Memory B cell (primary cell): ENCODE measurements at places on chromosomes 6 and 20.

GRCh38 chr6:14166839-14167238 is 49.3 kb downstream of the CD83 start:
- H3K36me3 ChIP-seq = peaks cover 22% of the 10 kb centered on the region
- no peaks in the 10 kb centered on the region for H3K4me1 ChIP-seq
- H3K27me3 ChIP-seq = no peaks in the 10 kb centered on the region
- no peak overlapping the region for H3K27ac ChIP-seq
- no peak for DNase-seq

DNA sequence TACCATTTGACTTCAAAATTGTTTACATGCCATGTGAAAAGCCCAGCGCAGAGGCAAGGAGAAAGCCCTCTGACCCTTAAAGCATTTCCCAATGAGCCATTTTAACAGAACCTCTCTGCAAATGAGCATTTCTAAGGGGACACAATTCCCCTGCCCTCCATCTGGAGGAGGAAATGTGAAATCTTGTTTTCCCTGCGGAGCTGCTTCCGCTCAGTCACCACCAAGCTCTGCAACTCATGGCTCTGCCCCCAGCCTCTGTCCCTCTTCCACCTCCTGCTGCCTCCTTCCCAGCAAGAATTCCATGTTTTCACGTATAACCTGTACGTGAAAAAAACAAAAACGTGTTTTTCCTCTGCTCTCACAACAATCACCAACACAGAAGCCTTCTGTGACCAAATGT is 12.3 kb downstream of the RIN2 start:
- no peak for DNase-seq
- peaks cover 24% of the 10 kb centered on the region for H3K27me3 ChIP-seq
- no peaks in the 10 kb centered on the region for H3K36me3 ChIP-seq
- peaks cover 6% of the 10 kb centered on the region for H3K4me1 ChIP-seq
- H3K27ac ChIP-seq = no peak overlapping the region
- no peak overlapping the region for H3K4me3 ChIP-seq

DNA sequence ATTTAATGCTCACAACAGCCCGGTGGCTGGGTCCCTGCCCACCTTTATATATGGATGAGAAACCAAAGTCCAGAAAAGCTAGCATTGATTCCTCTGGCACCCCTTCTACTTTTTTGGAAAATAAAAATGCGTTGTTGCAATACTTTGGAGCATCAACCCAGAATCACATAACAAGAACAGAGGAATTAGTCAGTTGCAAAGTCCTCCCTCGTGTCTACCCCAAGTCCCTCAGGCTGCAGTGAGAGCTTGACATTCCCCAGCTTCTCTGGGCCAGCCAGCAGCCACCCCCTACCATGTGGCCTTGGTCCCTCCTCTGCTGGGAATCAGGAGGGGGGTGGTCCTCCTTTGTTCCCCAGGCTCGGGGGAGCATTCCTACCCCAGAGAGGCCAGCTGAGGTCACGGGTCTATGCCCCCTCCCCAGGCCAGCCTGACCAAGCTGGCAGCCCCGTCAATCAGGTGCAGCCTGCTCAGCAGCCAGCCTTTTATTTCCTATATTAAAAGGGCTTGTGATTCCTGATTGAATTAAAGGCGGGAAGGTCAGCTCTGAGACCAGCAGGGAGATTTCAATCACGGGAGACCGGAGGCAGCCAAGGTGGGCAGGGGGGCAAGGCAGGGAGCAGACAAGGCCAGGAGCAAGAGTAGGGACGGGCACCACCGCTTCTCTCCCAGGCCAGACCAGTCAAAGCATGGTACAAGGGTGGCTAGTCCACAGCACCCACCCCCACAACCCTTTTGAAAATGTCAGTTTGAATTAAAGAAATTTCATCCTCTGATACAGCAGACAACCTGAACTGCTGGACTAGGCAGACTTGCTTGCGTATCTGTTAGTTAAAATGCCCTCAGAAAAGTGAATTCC is 158.9 kb downstream of the MRPL14 start:
- no peaks in the 10 kb centered on the region for H3K4me1 ChIP-seq
- peaks cover 13% of the 10 kb centered on the region for H3K27me3 ChIP-seq
- no peaks in the 10 kb centered on the region for H3K36me3 ChIP-seq
- no peak overlapping the region for H3K27ac ChIP-seq
- no peak overlapping the region for H3K4me3 ChIP-seq

DNA sequence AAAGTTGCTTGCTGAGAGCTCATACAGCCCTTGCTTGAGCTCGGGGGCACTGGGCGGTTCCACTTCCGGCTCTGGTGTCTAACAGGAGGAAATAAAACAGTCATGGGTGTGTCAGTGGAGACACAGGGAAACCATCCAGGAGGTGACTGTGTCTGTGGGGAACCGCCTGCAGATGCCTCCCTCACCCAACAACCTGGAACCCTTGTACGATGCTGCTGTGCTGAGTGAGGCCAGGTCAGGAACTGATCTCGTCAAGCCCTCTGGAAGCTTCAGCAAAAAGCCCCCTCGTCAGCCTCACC is 15.5 kb downstream of the TXNDC5 start:
- H3K4me1 ChIP-seq = peaks cover 13% of the 10 kb centered on the region
- peaks cover 40% of the 10 kb centered on the region for H3K36me3 ChIP-seq
- H3K27me3 ChIP-seq = no peaks in the 10 kb centered on the region
- no peak for DNase-seq

GRCh38 chr6:46704562-46704961 is 16.9 kb downstream of the TDRD6 start:
- peaks cover 5% of the 10 kb centered on the region for H3K27me3 ChIP-seq
- H3K4me1 ChIP-seq = no peaks in the 10 kb centered on the region
- H3K27ac ChIP-seq = no peak overlapping the region
- no peaks in the 10 kb centered on the region for H3K36me3 ChIP-seq

GRCh38 chr6:114162691-114163347 is 180.0 kb downstream of the HS3ST5 start:
- H3K4me1 ChIP-seq = no peaks in the 10 kb centered on the region
- DNase-seq = no peak
- H3K27ac ChIP-seq = no peak overlapping the region
- H3K4me3 ChIP-seq = no peak overlapping the region
- no peaks in the 10 kb centered on the region for H3K36me3 ChIP-seq
- H3K27me3 ChIP-seq = peaks cover 3% of the 10 kb centered on the region

DNA sequence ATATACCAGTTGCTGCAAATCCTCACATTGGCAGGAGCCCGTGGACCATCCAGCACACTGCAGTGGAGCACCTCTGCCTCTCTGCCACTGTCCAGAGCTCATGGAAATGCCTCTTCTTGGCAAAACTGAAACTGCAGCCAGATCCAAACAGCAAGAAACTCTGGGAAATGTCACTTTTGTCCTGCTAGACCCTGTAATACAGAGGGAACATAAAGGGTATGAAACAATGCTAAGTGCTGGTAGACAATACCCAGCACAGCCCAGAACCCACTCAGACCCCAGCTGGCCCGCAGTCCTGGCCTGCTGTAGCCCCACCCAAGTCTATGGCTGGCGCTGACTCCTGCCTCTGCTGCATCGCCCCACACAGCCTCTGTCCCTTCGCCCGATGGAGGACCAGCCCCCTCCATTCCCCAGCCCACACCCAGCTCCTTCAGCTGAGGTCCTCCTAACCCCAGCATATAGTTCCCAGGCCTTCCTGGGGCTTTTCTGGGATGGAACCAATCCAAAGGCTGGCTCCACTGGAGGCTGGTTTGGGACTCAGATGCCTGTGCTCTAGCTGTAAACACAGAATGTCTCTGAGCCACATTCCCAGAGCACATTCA is 242.5 kb downstream of the LRFN2 start:
- peaks cover 5% of the 10 kb centered on the region for H3K27me3 ChIP-seq
- H3K36me3 ChIP-seq = no peaks in the 10 kb centered on the region
- H3K4me1 ChIP-seq = no peaks in the 10 kb centered on the region
- no peak overlapping the region for H3K4me3 ChIP-seq
- no peak overlapping the region for H3K27ac ChIP-seq
- no peak for DNase-seq

GRCh38 chr20:1469925-1470571 is 3.4 kb upstream of the NSFL1C start:
- H3K4me3 ChIP-seq = no peak overlapping the region
- no peak for DNase-seq
- H3K27me3 ChIP-seq = no peaks in the 10 kb centered on the region
- peaks cover 41% of the 10 kb centered on the region for H3K4me1 ChIP-seq

DNA sequence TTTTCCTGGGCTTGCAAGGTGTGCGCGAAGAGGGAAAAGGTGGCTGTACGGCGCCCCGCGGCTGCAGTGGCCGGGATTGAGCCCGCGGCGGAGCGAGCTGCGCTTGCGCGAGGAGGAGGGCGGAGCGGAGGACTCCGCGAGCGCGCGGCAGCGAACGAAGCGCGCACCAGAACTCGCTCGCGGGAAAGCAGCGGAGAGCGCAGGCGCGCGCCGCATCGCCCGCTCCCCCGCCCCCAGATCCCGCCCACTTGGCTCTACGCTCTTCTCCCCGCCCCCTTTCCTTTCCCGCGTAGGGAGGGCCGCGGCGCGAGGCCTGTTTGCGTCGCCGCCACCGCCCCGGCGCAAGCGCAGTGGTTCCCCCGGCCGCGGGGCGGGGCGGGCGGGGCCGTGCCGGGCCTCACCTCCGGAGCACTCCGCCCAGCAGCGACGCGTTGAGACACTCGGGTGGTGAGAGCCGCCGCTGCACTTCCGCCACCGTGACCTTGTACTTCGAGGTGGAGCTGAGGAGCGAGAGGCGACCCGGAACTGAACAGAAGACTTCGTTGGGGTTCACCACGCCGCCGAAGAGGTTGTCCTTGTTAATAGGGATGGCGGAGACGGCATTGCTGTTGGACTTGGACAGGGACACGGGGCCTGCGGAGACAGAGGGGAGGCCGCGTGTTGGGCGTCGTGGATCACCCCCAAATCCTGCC is 10.6 kb downstream of the TFAP2A start:
- H3K36me3 ChIP-seq = peaks cover 2% of the 10 kb centered on the region
- DNase-seq = peak; percentile 83
- peak overlapping the region; percentile 73 for H3K27ac ChIP-seq
- H3K27me3 ChIP-seq = peaks cover 13% of the 10 kb centered on the region

DNA sequence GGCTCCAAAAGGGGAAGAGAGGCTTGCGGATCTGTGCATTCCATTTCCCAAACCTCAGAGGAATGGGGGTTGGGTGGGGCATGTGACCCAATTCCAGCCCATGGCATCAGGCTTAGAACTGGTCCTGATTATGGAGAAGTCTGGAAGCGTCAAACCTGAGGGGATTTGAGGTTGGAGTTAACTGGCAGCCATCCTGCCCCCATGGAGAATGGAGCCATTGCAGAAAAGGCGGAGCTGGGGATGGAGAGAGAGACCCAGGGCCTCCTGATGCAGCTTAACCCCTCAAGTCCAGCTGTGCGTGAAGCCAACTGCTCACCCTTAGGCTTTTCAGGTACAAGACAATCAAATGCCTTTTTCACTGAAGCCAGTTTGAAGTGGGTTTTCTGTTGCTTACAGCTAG is 9.9 kb upstream of the SDCBP2 start:
- H3K36me3 ChIP-seq = no peaks in the 10 kb centered on the region
- peaks cover 14% of the 10 kb centered on the region for H3K4me1 ChIP-seq
- H3K27me3 ChIP-seq = no peaks in the 10 kb centered on the region
- no peak overlapping the region for H3K27ac ChIP-seq

GRCh38 chr6:160088069-160088783 is 33.4 kb upstream of the SLC22A1 start:
- H3K36me3 ChIP-seq = peaks cover 42% of the 10 kb centered on the region
- no peak overlapping the region for H3K27ac ChIP-seq
- DNase-seq = no peak
- no peaks in the 10 kb centered on the region for H3K27me3 ChIP-seq
- no peaks in the 10 kb centered on the region for H3K4me1 ChIP-seq

GRCh38 chr20:63831993-63832686 is 1.1 kb upstream of the ZBTB46 start:
- H3K4me1 ChIP-seq = peaks cover 8% of the 10 kb centered on the region
- no peak overlapping the region for H3K27ac ChIP-seq
- H3K36me3 ChIP-seq = peaks cover 2% of the 10 kb centered on the region
- peak overlapping the region; percentile 59 for H3K4me3 ChIP-seq
- H3K27me3 ChIP-seq = peaks cover 25% of the 10 kb centered on the region

- peaks cover 12% of the 10 kb centered on the region for H3K27me3 ChIP-seq
- DNase-seq = no peak
- no peak overlapping the region for H3K4me3 ChIP-seq
- no peaks in the 10 kb centered on the region for H3K4me1 ChIP-seq
Measured at GRCh38 chr6:44049163-44049988, 77.9 kb downstream of the MRPL14 start.

DNA sequence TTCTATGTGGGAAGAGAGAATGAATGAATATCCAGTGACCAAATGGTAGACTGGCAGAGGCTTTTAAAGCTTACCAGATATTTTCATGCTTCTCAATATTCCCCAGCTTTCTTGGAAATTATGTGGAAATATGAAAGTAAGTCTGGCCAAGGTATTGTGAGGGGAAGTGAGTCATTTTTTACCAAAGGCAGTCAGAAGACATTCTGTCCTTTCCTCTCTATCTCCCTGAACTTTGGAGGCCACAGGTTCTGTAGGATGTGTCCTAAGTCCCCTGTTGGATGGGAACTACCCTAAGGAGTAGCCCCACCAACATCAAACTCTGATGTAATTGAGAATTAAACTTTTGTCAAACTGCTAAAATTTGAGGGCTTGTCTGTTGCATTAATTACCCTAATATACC is 593.8 kb upstream of the NRSN1 start:
- H3K36me3 ChIP-seq = no peaks in the 10 kb centered on the region
- H3K27ac ChIP-seq = no peak overlapping the region
- DNase-seq = no peak
- no peaks in the 10 kb centered on the region for H3K27me3 ChIP-seq
- no peaks in the 10 kb centered on the region for H3K4me1 ChIP-seq

DNA sequence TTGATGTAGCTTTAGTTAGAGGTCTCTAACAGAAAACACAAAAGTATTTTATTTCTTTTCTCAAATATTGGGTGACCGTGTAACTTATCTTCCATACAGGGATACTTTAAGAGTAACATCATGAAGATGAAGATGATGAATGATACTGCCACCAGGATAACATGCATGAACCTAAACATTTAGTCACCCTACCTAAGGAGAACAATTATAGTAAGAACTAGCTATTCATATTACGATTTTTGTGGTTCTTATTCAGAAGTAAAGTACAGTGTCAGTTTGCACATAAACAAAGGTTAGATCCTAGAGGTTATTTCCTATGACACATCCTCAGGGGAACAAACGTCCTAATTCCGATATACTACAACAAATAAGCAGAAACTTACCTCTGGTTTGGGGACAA is 21.0 kb downstream of the CLDN20 start:
- H3K27me3 ChIP-seq = no peaks in the 10 kb centered on the region
- no peak for DNase-seq
- peaks cover 28% of the 10 kb centered on the region for H3K36me3 ChIP-seq
- H3K4me1 ChIP-seq = peaks cover 3% of the 10 kb centered on the region

GRCh38 chr6:136739071-136739470 is 53.2 kb downstream of the MAP3K5 start:
- no peak for DNase-seq
- H3K36me3 ChIP-seq = peaks cover 8% of the 10 kb centered on the region
- H3K4me3 ChIP-seq = no peak overlapping the region
- H3K4me1 ChIP-seq = peaks cover 33% of the 10 kb centered on the region

- H3K36me3 ChIP-seq = no peaks in the 10 kb centered on the region
- no peaks in the 10 kb centered on the region for H3K27me3 ChIP-seq
- no peak overlapping the region for H3K27ac ChIP-seq
- no peak for DNase-seq
Measured at GRCh38 chr6:64831680-64832079, 875.3 kb downstream of the EYS start.

GRCh38 chr6:49551866-49552129 is 1.3 kb downstream of the C6orf141 start:
- DNase-seq = no peak
- H3K27me3 ChIP-seq = peaks cover 11% of the 10 kb centered on the region
- H3K4me3 ChIP-seq = peak overlapping the region; percentile 72

GRCh38 chr20:63857764-63858392 is 3.4 kb upstream of the ABHD16B start:
- peak overlapping the region; percentile 14 for H3K27ac ChIP-seq
- peaks cover 3% of the 10 kb centered on the region for H3K27me3 ChIP-seq
- DNase-seq = no peak
- no peak overlapping the region for H3K4me3 ChIP-seq

GRCh38 chr20:8853805-8854338 is 215.0 kb upstream of the PLCB4 start:
- no peak overlapping the region for H3K4me3 ChIP-seq
- no peaks in the 10 kb centered on the region for H3K4me1 ChIP-seq
- no peak overlapping the region for H3K27ac ChIP-seq
- DNase-seq = peak; percentile 10
- no peaks in the 10 kb centered on the region for H3K27me3 ChIP-seq
